ENCODE measurements at places on chromosomes 3 and 15. TPM values are rescaled to one million over a fixed set of nuclear protein-coding genes. Genes with fewer than 3 reads are reported as not detected.

FBXW12 gene
- total RNA-seq, result not detected

NMNAT3 gene
- total RNA-seq, result not detected

DNA sequence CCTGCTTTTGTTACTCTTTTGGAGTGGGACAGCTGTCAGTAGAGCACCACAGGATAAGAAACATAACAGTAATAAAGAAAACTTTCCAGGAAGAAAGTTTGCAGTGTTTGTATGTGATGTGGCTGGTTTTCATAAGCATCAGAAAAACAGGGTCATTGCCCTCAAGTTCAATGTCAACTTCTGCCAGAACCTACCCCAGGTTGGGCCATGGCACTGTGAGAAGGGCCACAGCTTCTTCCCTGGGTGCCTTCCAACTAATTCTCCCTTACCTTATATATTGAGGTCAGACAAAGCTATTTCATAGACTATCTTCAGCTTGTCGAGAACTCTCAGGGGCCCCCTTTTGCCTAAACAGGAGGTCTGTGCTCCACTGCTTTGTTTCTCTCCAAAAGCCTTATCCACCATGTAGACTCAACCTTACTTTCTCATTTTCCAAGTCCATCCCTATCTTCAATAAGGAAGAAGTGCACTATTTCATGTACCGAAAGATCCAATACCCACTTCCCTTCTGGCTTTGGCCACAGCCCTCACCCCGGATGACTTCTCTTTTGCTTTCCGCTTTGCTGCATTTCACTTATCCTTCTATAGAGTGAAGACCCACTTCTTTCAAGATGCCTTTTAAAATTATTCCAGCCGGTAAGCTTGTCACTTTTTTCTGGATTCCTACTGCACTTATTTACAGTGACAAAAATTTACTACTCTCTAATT lies 38.2 kb upstream of the PLCL2 start:
- DNase-seq, result no peak

GRCh38 chr3:72761410-72761809 lies 86.8 kb downstream of the SHQ1 start:
- DNase-seq, result no peak

- no peak for DNase-seq
These were observed 11.8 kb upstream of the BCL2L10 start for GRCh38 chr15:52124270-52124880.

DNA sequence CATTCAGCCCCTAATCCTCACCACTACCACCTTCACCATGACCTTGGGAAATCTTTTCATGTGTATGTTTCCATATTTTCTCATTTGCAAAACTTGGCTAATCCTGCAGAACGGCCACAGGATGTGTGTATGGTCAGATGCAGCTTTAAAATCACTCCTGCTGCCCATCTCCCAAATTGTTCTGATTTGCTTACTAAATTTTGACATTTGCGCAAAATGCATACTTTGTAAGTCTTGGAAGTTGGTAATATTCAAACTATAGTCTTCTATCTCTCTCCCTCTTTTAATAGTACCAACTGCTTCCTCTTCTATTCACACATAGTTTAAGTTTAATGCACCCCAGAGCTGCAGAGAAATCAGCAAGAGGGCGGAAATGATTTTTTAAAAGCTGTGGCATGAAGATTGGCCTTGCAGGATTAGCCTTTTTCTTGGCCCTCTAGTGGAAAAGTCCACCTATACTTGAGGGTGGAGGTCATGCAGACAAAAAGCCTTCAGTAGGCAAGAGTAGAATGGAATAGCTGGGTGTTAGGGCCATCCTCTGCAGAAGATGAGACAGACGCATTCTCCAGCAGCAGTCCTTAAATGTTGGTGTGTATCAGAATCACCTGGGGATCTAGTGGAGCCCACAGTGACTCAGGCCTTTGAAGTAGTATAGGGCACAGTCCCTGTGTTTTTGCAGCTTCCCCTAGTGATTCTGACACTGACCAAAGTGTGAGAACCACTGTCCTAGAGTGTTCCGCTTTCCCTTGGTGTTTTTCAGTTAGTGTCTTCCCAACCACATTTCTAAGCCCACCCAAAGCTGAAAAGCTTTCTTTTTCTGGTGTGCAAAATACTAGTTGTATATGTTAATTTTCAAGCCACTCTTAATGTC lies 181.7 kb downstream of the CHST2 start:
- no peak for DNase-seq

Measured in GM12878 (cell line).